ENCODE measurements at places on chromosomes 3 and 15.

GRCh38 chr15:67512933-67513714 lies 7.8 kb upstream of the C15orf61 start:
- no peak for DNase-seq

DNA sequence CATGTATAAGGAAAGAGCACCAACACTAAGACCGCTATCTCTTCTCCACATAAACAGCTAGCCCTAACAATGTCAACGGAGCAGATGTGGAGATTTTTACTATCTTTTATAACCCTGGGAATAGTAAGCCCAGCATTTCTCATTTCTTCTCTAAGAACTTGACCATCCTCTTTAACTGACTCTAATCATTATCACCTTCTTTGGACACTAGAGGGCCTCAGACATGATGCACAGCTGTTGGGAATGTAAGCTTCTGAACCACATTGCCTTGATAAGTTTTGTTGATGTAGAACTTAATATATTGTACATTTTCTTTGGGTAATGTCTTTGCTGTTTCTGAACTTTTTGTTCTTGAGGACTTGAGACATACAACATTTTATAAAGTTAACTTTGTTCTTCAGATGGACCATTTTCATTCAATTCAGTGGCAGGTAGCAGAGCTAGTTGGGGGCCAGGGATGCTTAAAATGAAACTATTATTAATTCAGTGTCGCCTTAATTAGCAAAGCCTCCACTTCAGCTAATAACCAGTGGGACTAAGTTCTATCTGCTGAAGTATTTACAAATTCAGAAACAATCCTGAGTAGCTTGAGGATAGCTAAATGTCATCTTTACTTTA lies 9.6 kb upstream of the TAGLN3 start:
- DNase-seq: peak; percentile 30

DNA sequence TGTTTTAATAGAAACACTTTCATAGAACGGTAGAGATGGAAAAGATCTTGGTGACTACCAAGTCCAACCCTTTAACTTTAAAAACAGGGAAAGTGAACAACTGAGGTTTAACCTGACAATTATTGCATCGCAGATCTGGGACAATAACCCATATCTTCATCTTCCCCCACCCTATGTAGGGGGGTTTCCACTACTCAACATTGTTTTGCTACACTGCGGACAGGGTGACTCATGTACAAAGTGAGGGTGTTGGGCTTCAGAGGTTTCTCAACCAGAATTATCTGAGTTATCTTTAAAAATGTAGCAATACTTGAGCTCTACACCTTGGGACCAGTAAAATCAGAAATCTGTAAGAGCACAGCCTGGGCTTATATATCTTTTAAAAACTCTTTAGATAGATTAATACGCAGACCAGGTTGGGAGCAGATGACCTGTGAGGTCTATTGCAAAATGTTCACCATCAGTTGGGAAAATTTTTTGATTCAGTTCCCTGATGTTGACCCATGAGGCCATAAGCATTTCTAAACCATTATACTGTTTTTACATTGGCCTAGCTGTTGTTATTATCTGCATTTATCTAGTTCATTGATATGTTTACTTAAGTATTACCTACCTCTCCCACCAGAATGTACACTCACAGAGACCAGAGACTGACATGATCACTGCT lies 103.6 kb upstream of the ICE2 start:
- DNase-seq: peak; percentile 61

DNA sequence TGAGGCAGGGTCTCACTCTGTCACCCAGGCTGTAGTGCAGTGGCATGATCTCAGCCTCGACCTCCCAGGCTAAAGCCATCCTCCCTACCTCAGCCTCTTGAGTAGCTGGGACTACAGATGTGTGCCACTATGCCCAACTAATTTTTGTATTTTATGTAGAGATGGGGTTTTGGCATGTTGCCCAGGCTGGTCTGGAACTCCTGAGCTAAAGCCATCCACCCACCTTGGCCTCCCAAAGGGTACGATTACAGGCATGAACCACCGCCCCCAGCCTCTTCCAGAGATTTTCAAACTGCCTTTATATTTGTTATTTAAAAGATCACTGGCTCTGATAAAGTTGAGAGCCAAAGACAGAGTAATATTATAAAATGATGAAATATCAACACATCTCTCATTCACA lies 37.3 kb downstream of the BSN start:
- DNase-seq: no peak

GRCh38 chr3:27354161-27354560 lies 15.0 kb downstream of the NEK10 start:
- no peak for DNase-seq

DNA sequence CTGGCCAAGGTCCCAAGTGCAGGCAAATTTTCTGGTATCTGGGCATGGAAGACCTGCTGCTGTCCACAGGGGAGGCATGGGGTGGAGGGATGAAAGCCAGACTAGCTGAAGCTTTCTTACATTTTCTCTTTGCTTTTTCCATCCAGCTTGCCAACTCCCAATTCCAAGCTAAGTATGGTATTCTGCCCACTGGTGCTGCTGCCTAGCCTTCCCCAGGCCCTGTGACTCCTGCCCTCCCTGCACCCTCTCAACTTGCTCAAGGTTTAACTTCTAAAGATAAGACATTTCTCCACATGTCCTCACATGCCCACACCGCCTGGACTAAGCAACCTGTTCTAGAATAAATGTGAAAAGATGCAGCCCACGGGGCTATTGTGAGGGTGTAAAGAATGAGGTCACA lies 59.5 kb upstream of the HACD2 start:
- no peak for DNase-seq

DNA sequence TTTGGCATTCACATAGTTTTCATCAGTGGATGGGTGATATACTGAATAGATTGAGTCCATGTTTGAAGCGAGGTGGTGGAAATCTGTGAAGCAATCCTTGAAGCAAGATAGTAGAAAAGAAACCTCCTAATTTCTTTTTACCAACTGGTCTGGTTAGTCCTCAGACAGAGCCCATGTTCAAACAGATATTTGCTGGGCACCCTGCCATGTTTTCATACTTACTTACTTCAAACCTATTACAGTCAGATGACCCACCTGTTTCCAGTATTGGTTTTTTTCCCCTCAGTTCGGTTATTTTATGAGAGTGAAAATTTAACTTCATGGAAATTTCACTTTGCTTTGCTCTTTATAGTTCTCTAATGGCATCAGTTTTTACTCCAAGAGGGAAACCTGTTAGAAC lies 23.7 kb downstream of the EXOSC7 start:
- DNase-seq: no peak

GRCh38 chr3:130658678-130659077 lies 88.0 kb downstream of the PIK3R4 start:
- no peak for DNase-seq

DNA sequence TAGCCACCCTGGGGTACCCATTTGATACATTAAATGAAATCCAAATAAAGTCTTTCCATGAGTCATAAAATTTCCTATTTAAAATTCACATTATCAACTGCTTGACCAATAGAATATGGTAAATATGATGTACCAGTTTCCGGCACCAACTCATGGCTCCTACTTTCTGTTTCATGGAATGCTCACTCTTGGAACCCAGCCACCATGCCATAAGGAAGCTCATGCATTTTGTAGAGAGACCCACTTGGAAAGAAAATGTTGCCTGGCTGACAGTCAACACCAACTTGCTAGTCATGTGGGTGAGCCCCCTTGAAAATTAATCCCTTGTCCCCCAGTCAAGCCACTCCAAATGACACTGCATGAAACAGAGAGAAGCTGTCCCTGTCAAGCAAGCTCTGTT lies 57.2 kb downstream of the WWTR1 start:
- no peak for DNase-seq

DNA sequence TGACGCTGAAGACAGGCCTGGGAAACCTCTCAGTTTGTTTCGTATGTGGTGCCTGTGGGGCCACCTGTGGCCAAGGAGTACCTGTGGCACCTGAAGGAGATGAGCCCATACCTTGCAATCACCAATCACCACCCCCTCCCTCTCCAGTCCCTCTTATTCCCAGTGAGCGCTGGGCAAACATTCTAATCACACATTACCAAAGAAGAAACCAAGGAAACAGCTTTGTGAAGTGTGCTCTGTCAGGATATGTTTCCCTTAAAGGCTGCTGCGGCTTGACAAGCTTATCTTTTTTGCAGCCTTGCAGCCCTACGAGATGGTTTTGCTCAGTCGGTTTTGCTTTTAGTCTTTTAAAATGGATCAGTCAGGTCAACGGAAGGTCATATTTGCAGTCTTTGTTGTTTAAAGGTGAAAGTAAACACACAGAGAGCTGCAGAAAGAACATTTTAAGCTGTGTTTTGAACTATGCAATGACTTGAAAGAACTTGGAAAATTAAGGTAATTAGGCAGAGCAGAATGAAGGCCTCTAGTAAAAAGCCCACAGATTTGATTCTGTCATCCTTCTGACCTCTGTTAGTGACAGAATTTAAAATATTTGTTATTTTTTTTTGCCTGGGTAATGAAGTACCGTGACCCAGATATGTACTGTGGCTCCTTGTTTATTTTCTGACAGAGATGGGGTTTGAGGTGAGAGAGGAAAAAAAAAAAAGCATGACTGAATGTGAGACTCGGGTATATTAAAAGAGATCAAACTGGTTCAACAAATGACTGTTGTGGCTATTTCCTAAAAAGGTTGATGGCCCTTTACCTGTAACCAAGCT lies 461.4 kb downstream of the NSUN3 start:
- no peak for DNase-seq

- DNase-seq: no peak
Measured at GRCh38 chr3:15823092-15823491, 25.3 kb upstream of the ANKRD28 start.

DNA sequence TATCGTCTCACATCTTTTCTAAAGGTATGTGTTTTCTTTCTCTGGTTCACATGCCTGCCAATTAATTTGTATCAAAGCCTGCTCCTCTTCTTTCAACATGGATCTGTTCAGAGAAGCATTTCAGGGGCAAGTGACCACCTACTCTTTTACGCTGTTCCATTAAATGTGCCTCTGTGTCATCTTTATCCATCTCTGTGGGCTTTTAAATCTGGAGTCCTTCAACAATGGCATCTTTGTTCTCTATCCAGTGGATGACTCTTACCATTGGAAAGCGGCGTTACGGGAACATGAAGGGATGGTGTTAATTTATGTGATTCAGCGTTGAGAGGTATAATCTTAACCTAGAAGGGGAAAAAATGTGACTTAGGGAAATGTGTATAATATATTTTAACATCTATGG lies 92.7 kb upstream of the CFAP20DC start:
- DNase-seq: no peak

GRCh38 chr15:76439542-76439941 lies 103.0 kb downstream of the ISL2 start:
- no peak for DNase-seq
